Stimulated activated CD4-positive, alpha-beta T cell treated with anti-CD3 and anti-CD28 coated beads, Interleukin-1b, Interleukin-23, amount 100 ng/mL, for 1 hour (primary cell): ENCODE measurements at places on chromosomes 4 and X.

DNA sequence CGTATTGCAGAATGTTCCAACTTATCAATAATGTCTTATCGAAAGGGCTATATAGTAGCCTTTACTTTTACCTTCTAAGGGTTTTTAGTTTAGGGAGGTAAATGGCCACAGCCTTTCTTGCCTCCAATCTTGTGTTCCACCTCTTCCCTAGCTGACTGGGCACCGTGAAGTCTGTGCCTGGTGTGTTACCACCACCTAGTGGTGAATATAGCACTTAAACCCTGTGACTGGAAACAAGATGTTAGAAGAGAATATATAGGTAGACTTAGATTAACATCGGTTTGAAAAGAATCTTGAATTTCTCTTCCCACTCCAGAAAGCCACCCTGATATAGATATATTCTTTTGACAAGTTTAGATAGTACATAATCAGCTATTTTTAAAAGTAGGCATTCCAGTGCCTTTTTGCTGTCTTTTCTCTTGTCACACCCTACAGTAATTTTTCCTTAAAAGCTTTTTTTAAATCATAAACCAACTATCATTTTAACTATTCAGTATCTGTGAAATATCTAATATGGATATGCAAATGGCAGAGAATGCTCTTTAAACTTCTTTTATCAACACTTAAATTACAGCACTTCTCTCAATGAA is 27.8 kb upstream of the ADH7 start:
- DNase-seq = peak; percentile 21

DNA sequence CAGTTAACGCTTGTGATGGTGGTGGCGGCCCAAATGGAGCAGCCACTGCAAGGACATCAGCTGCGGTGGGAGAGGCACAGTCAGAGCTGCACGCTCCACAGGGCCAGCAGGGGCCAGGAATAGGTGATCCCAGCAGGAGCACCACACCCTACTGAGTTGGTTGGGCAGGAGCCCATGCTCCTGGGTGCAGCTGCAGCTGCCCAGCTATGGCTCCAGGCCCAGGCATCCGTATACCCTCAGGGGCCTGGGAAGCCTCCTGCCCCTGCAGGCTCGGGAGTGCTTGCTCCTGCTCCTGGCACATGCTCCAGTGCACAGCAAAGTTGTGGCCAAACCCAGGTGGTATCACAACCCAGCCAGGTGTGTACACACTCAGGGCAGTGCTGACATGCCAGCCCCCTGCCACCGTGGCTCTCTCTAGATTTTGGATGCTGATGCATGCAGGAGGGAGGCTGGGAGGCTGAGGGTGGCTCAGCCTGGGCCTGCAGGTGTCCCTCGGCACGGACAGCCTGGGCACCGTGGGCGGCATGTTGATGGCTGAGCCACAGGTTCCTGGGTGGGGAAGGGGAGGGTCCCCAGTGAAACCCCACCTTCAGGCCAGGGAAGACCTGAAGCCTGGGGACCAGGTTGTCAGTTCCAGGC is 150.2 kb downstream of the CXXC4 start:
- DNase-seq = no peak

DNA sequence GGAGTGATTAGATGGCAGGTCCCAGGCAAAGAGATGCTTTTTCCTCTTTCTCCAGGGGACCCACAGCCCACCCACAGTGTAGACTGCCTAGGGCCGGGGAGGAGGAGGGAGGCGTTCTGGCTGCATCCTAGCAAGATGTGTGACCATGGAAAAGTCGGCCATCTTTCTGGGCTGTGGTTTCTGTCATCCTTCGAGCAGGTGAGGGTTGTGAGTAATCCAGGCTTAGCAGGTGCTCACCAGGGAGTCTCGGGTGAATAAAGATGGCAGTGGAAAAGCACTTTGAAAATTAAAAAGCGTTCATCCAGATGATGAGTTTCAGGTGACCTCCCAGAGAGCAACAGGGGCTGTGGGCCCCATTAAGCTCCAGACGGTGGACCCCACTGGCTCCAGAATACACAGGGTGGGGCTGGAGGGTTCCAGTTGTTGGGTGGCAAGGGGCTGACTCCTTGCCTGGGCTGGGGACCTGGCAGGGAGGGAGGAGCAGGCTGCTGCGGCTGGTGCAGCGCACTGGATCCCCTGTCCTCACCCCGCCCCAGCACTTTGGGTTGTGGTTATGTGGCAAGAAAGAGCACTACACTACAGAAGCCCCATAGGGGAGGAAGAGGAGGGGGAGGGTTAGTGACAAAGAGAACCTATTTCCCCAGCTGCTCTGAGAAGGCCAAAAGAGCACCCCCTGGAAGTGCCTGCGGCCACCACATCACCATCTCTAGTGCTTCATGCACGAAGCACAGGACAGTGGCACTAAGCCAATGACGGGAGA is 23.7 kb downstream of the ELF4 start:
- DNase-seq = no peak

DNA sequence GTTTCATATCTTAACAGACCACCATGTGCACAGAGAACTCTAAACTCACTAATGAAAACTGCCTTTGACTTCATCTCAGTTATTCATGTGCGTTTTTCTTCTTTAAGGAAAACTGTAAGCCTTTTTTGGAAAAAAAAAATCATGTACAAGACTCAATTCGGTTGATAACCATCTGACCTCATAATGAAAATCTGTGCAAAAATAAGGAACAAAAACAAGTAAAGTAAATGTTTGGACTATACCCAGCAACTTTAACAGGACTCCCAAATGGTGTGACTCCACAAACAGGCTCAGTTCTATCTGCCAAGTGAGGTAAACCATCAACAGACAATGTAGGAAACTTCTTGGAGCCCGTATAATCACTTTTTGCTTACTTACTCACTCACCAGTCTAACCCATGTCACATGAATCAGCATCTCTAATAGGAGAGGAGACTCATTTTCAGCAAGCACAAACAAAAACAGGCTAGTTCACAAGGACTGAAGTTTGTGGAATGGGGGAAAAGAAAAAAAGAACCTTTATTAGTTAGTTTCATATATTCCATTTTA is 9.3 kb downstream of the APOO start:
- no peak for DNase-seq

GRCh38 chr4:121213940-121214339 is 49.8 kb upstream of the TNIP3 start:
- no peak for DNase-seq

DNA sequence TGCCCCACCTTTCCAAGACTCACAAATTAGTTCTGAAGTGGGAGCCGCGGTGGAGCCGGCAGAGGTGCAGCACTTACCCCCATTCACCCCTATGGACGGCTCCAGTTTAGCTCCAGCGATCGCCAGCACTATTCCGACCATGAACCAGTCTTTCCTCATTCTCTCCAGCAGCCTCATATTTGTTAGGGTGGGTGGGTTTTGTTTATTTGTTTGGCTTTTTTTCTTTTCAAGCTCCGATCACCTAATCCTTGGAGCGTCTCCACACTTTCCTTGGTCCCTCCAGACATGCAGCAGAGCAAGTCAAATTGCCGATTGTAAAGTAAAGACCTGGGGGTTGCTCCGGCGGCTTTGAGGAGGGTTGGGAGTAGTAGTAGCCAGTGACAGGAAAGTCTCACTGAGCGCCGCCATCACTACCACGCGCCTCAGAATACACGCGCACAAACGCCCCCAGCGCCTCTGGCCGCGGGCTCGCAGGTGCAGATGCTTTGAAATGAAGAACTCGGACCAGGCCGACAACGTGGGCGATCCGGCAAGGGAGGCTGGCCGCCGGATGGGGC is at the start of gene SLC10A7:
TSS of gene SLC10A7 (minus strand) at position 400 of the 557 bp plus-strand sequence. CDS start at position 177, 223 bp downstream.
- no peak for DNase-seq

GRCh38 chr4:81221303-81222081 is 6.5 kb upstream of the PRKG2 start:
- no peak for DNase-seq

GRCh38 chr4:80365928-80366327 is 30.4 kb downstream of the CFAP299 start:
- peak; percentile 9 for DNase-seq

DNA sequence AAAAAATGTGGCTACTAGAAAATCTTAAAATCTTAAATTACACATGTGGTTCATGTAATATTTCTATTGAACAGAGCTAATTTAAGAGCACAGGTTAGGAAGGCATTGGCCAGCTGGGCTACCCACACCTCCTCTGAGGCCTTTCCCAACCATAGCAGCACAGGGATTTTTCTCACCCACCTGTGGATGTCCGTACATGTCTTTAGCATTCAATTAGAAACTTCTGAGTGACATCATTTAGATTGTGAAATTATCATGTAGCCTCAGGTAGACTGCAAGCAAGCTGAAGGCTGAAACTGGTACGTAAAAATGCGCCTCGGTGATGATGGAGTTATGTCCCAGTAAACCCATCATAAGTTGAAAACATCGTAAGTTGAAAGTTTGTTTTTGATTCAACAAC is 31.2 kb downstream of the SCARB2 start:
- DNase-seq = no peak

GRCh38 chr4:7311205-7311604 is 118.9 kb downstream of the SORCS2 start:
- DNase-seq = no peak

DNA sequence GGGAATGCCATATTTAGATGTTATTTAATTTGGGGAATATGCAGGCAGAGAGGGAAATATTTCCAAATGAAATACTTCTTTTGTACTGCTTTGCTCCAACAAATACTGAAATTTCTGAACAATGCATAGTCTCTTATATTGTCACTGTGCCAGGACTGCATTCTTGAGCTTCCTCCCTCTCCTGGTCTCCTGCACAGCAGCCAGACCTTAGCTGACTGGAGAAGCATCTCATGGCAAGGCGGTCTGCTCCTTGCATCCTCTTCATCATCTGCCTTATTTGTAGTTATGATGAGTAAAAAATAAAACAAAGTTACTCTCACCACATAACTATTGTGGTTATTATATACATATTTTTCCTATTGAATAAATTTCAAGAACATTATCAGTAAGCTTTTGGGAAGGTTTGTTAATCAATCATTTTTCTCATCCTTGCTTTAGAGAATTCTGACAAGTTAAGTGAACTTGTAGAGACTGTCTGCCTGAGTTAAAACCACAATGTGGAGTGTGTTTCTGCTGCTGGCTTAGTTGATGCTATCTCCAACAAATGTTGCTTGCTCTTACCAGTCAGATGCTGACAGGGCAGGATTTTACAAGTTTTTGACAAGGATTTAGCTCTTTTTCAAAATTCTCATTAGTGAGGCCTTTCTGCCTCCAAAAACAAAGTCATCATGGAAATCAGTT is 153.6 kb downstream of the SOWAHB start:
- no peak for DNase-seq

DNA sequence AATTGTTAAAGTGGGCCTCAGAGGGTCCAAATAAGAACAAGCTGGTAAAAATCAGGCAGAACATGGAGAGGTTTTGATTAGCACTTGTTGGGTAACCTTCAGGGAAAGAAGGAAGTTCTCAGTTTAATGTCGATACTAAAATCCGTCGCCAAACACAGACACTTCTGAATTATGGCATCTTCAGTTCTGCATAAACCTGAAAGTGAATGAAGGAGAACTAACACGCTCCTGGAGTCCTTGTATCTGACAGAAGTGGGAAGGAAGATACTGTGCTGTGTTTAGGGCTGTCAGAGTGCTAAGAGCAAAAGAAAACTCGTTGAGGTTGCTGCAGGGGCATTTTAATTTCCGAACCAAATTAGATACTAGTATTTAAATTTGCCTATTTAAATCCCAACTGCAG is 106.2 kb downstream of the TMA16 start:
- DNase-seq = no peak

GRCh38 chr4:184848510-184848909 is 22.7 kb upstream of the ACSL1 start:
- DNase-seq = no peak

GRCh38 chrX:74251006-74251930 is 52.7 kb upstream of the ZCCHC13 start:
- no peak for DNase-seq

DNA sequence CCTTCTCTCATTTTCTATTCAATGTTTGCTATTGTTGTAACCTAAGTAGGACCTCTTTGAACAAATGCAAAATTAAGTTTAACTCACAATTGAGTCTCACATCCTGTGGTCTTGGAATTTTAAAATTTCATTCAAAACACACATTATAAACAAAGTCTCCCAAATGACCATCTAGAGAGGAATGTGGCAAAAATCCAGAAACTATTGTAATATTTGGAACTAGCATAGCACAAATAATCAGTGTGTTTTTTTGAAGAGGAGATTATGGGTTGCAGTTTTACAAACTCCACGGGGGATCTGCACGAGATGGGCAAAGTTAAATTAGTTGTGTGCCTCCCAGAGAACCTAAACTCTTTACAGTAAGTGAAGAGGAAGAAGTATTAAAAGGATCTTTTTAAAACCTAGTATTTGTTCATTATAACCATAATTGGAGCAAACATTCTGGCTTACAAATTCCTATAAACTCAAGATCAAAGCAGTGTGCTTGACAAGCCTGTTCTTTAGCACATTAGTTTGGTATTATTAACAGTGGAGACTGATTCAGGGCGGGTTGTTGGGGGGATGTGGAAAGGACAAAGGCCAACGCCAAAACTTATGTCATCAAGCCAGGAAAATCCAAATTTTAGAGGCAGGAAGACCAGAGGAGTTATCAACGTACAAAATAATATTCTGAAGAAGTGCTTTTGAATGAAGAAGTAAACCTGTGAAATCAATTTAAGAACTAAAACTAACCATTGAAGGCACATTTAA is 22.4 kb upstream of the RBPJ start:
- DNase-seq = no peak

GRCh38 chr4:78299565-78299972 is 242.4 kb downstream of the FRAS1 start:
- DNase-seq = no peak

DNA sequence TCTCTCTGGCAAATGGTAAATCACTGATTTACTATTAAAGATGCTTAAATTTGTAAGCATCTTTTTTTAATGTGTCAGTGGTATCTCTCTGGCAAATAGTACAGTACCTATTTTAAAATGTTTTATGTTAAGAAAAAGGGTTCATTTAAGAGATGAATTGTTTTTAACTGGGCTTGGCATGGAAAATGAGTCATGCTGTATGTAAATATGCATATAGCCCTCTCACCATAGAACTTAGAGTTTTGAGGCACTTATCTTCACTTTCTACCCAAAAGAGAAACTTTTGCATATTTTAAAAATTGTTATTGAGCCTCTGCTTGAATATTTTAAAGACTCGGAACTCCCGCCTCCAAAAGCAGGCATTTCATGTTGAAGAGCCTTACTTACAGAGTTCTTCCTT is 37.9 kb downstream of the KLHL34 start:
- no peak for DNase-seq

- no peak for DNase-seq
These were observed 36.4 kb downstream of the TMEM131L start for GRCh38 chr4:153502584-153502983.

DNA sequence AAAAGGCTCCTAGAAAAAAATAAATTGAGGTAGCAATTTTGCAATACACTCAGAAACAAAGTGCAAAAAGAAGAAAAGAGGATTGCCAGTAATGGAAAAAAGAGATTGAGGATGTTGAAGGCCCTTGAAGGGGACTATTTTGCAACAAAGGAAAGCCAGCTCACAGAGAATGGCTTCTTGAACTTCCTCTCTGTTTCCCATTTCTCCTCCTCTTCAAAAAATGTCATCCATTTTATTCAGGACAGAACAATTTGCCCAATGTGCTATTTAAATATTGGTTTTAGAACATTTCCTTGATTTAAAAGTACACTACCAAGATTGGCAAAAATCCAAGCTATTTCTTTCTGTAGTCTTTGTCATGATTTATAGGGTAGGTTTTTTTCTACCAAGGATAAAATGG is 60.2 kb downstream of the GASK1B start:
- no peak for DNase-seq

- DNase-seq = no peak
These were observed 1624.7 kb downstream of the ARAP2 start for GRCh38 chr4:34619531-34620162.
